Adipocyte (in vitro differentiated cells): ENCODE measurements at places on chromosomes 16 and 17.
A peak's percentile ranks its signal among the peaks of the same experiment; 100 is the strongest.

GRCh38 chr16:72502594-72503005, 330.6 kb upstream of the PMFBP1 start:
- DNase-seq = no peak

- DNase-seq = no peak
These were observed 50.1 kb downstream of the TOM1L2 start for GRCh38 chr17:17922070-17922614.

DNA sequence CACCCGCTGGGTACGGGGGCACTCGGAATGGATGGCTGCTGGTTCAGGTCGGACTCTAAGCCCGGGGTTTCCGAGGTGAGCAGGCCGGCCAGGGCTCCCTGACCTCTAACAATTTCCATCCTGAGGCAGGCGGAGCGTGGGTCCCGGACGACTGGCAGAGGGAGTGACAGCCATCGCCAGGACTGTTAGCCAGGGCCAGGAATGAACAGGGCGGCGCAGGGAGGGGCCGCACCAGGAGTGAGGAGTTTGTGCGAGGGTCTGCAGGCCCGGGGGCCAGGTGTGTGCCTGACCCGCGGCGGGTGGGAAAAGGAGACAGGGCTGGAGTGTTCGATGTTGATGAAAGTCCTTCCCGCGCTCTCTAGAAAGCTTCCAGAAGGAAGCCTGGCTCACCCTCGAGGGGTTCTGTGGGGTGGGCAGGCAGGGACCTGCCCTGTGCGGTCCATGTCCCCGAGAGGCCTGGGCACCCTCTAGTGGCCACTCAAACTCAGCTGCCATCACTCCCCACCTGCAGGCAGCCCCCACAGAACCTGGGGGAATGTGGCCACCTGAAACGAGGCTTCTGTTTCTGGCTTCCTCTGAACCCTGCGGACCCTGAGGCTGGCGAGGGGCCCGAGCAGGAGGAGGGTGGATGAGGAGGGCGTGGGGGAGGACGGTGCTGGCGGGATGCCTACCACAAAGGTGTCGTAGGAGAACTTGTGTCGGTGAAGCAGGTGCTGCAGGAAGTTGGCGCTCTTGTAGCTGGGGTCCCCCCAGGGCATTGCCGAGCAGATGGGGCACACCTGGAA, 8.2 kb downstream of the RNF166 start:
- DNase-seq = no peak

DNA sequence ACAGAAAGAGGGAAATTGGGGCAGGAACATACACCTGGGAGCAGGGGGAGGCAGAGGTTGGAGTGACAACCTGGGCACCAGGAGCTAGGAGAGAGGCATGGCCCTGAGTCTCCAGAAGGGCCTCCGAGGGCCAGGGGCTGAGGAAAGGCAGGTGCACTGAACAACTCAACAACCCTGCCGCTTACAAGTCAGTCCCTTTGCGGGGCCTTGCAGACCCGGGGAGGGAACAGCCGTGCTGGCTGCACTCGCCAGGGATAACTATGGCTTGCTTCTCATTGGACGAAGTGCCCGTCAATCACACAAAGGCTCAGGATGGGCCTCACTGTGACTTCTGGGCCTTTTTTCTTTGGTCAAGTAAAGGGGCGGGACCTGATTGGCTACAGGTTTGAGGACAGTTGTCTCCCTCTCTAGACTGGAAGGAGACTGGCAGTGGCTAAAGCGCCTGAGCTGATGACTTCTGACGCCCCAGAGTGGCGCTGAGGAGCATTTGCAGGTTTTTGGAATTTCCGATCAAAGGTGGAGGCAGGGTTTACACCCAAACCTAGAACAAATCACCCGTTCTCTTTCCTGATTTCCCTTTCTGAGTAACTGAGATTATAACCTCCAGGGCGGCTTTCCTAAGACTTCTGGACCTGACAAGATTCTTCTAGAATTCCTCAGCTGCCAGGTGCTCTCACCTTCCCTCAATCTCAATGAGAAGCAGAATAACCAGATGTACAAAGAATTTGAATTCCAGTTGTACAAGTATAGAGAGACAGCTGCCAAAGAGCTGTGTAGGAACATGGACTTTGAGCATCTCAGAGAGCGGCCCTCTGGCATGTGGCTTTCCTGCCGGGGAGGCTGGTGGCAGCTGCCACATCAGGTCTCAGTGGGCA, 27.6 kb upstream of the ST6GALNAC2 start:
- no peak for DNase-seq

DNA sequence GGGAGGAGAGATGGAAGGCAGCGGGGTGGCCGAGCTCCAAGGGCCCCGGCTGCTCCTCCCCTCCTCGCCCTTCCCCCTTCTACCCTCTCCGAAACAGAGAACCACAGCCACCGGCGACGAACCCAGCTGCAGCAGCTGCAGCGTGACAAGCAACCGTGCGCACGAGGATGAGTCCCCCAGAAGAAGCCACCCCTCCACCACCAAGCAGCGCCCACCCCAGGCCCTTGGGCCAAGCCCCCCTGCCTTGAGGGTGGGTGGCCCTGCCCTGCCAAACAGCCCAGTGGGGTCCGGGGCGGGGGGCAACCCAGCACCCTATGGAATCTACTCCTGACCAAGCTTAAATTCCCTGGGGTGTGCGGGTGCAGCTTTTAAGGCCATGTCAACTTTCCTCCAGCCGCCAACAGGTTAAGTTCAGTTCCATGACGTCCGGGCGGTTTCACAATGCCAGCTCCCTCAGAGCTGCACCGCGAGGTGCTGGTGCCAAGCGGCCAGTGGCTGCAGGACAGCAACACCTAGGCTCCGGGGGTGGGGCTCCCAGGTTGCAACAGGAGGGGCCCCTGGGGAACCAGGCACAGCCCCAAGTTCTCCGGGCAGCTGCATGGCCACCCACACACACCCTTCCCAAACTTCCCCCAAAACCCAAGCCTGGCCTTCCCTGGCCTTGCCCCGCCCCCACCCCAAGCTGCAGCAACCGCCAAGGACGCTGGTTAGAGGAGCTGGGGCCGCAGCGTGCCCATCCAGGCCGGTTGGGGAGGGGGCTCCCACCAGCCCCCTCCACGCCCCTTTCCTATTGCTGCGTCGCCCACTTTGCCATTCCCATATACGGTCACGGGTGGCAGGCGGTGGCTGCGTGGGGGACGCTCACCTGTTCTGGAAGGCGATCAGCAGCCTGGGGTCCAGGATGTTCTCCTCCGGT, 2.0 kb downstream of the CBX4 start:
- peak; percentile 81 for DNase-seq

- no peak for DNase-seq
These were observed 2.4 kb downstream of the SPPL2C start for GRCh38 chr17:45847101-45847500.

GRCh38 chr16:11360641-11361373, 15.5 kb downstream of the RMI2 start:
- peak; percentile 87 for DNase-seq

DNA sequence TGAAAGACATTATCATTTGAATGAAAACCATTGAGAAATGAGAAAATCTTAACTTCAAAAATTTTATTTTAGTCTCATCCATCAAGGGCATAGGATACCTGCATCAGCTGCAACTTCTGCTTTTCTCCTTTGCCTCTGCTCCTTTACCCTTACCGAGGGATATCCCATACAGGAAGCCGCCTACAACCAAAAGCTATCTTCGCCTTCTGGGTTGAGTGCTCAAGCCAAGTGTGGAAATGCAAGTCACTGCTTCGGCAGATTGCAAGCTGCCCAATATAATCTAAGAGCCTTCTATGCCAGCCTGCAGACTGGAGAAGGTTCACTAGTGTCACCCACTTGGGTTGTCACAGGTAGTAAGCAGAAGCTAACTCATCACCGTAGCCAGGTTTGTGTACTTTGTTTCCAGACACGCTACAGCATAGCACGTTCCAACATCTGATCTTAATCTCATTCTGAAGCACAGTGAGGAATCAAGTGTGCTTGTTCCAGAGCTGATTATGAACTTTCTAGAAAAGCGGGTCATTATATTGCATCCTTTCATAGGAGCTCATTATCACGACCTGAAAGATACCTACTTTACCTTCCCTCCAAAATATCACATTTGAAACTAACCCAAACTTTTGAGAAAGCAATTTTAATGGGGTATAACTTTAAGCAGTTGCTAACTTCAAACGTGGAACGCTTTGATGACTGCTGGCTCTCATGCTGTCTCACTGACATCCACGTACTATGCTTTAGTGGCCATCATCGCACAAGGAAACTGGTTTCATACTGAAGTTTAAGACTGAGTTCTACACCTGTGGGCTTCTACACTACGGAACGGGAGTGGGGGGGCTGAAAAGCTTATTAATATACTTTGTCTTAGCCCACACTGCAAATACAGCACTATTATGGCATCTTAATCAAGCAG, 8.0 kb upstream of the UNK start:
- peak; percentile 33 for DNase-seq

DNA sequence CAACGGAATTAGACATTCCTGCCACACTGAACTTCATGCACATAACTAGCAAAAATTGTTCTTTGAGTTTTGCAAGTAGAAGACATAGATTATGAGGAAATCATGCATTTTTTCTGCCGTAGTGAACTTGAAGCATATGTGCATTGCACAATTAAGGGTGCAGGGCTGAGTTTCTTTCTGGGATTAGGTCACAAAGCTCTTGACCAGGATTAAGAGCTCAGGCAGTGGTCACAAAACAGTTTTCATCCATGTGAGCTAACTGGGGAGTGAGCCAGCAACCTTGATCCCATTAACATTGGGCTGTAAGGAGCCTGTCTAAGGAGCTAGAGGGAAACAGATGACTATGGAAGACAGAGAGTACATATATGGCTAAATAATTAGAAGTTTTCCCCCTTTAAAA, 143.7 kb downstream of the PMP22 start:
- DNase-seq = peak; percentile 94
